Stimulated activated effector memory CD8-positive, alpha-beta T cell treated with anti-CD3 and anti-CD28 coated beads, Interleukin-12 subunit alpha, Interleukin-12 subunit beta, amount 100 ng/mL, for 72 hours (primary cell): ENCODE measurements at places on chromosomes 4 and X.

- DNase-seq: no peak
Measured at GRCh38 chr4:82560853-82561785, 669 bp downstream of the TMEM150C start.

- no peak for DNase-seq
Measured at GRCh38 chrX:99394456-99394855, 1015.6 kb downstream of the PCDH19 start.

DNA sequence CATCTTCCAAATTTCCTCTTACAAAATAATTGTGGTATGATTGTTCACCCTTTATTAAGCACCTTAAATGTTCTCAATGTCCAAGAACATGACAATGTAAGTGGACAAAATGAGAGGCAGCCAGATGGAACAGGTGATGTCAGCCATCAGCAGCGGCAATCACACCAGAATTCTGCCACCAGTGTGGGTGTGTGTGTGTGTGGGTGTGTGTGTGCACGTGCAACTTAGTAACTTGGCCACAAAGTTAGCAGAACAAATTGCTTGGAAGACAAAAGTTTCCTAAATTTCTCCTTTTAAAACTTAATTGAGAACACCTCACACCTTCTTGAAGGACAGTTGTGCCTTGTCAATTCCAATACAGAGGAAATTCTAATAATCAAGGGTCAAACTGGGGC is 18.7 kb downstream of the LNX1 start:
- no peak for DNase-seq

GRCh38 chr4:63919636-63920365 is 489.4 kb downstream of the TECRL start:
- DNase-seq: no peak

DNA sequence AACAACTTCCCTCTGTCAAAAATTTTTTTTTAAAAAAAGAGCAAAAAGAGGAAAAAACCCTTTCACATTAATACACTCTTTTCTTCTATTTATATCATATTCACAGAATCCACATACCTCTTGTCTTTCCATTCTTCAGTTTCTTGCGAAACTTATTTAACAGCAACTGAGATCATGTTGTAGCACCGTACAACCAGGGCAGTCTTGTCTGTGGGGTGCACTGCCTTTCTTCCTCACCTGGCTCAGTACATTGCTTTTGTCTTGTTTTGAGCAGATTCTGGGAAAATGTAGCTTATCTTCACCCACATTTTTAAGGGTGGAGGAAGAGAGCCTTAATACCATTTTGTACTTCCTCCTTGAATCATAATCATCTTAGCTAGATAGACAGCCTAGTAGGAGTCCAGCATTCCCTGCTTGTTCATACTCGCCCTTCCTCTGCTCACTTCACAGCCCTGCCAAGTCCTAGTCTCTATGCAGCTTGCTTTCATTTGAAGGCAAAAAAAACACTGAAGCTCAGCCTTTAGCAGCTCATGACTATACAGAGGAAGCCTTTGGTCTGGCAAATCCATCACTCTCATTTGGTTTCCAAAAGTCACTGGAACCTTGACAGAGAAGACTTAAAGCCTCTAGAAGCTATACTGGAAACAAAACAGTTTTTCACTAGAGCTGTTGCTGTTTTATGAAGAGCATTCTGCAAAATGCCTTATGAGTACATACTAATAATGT is 140.6 kb upstream of the BANK1 start:
- no peak for DNase-seq

DNA sequence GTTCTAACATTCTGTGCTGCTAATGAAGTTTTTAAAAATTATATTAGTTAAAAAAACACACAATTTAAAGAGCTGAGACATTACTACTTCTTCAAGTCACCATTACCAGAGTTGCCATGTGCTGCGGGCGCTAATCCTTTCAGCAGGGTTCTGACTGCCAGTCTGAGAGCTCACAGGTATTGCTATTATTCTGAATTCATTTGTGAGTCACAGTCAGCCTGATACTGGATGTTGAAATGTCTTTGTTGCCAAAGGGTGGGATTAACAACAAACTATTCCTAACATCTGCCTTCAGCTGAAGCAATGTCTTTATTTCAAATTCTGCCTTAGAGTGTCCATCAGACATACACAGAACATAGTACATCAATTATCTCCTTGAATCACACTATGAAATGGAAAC is 197.1 kb upstream of the FGF13 start:
- DNase-seq: no peak

DNA sequence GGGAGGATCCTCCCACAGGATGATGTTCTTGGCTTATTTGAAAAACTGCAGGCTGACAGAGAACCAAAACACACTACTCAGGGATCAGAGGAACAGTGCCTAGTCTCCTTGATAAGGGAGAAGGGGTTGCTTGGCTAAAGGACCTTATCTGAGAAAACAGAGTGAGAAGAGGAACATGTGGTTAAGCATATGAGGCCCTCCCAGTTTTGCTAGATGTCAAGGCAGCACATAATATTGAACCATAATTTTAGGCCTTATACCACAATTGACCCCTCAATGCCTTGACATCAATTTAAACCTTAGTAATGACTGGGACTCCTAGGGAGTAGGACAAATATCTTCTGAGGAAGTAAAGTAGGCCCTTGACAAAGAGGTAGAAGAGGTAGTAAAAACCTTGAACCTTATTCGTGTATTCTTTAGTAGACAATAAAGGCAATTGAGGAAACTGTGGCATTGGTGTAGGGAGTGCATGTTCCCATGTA is 79.3 kb downstream of the TEX13C start:
- no peak for DNase-seq

DNA sequence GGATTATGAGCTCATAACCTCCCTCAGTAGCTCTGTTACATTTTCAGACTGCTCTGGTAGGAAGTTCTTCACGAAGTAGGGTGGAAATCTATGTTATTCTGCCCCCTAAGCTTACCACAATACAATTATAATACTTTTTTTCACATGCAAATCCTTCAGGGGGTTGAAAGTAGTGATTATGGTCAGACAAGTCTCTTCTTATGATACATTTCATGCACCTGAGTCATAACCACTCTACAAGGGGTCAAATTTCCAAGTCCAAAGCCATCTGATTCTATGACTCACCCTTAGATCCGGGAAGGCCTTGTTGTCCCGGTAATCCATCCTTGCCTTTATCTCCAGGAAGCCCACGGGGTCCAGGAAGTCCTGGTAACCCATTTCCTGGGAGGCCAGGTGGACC is 95.2 kb downstream of the ATG4A start:
- no peak for DNase-seq

DNA sequence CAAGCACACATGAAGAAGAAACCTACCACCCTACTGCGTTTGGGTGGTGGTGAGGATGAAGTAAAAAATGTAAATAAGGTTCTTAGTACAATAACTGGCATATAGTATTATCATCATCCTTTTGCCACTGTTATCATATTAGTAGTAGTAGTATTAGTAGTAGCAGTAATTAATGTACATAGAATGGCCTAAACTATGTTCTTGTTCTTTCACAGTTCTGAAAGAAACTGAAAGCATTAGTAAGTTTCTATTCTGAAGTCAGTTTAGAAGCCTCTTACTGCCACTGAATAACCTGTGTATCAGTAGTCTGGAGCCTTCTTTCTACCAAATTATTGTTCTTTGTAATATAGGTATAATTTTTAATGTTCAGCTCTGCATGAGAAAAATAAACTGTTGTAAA is 21.0 kb downstream of the COL4A6 start:
- DNase-seq: no peak

DNA sequence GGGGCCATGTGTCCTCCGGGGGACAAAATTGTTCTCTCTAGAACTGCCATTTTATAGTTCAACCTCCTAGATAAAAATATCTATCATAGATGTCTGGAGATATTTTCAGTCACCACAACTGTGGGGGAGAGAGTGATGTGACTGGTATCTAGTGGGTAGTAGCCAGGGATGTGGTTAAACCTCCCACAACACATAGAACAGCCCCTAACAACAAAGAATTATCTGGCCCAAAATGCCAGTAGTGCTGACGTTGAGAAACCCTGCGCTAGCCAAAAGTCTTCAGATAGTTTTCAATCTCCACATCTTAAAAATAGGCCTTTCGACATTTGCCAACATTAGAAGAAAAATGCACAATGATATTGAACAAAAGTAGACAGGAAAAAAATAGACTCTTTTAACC is 19.0 kb upstream of the SUPT20HL2 start:
- no peak for DNase-seq

DNA sequence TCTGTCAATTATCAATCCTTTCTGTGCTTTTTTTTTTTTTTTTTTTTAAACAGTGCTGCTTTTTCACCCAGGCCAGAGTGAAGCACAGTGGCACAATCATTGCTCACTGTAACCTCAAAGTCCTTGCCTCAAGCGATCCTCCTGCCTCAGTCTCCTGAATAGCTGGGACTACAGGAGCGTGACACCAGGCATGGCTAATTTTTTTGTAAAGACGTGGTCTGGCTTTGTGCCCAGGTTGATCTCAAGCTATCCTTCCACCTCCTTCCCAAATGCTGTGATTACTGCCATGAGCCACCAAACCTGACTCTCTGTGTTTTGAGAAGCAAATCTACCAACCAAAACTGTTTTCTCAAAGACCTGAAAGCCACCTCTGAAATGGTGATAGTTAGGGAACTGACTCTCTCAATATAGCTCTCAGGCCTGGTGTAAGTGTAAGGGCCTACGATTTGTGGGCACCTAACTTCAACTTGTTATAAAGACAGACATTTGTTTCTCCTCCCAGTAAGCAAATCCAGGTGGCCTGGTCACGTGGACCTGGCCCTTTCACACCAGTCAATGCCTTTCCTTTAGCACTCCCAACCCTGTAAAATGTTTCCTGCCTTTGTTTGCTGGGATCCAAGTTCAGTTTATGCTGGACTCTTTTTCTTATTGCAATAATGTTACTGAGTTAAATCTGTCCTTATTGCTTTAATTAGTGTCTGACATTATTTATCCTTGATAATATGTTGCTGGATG is 2015.9 kb downstream of the PCDH7 start:
- no peak for DNase-seq

DNA sequence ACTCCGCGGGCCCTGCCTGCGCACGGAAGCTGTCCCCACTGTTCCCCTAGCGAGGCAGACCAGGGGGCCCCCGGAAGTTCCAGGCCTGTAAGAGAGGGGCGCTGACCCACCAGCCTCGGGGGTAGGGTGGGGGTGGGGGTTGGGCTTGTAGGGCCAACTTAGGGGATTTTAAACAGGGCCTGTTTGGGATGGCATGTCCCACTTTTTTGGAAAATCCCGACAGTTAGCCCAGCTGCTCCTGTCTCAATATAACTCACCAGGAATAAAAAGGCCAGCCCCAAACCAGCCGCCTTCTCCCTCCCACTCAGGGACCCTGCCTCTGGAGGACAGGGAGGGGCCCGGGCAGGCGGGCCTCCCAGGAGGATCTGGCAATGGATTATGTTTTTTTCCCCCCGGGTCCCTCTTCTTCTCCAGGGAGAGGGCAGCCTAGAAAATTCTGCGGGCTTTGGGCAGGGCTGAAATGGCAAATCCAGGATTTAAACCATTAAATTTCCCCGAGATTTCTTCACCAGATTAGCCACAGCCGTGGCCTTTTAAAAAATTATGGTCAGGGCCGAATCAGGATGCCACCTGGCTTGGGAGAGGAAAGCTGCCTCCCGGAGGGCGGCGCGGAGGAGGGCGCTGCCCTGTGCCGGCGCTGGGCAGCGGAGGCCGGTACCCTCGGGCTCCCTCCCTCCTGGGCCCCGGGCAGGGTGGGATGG is 957 bp downstream of the PPP2R2C start:
- no peak for DNase-seq

- no peak for DNase-seq
Measured at GRCh38 chr4:148030193-148030873, 298.4 kb downstream of the ARHGAP10 start.

DNA sequence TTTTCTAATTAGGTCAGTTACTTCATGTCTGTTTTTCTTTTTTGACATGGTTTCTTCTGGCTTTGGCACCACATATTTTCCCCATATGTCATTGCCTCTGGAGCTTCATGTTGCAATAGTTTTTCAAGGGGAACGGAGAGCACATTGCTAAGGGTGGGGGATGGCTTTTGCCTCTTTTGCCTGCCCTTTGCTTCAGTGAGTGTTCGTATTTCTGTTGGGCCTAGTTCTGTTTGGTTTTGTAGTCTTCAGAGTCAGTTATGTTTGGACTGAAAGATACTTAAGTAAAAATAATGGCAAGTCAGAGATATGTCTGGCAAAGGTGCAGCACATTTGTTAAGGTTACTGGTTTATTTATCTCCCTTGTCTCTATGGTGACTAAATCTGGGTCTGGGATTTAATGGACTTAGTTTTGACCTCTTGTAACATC is 29.1 kb downstream of the FHL1 start:
- no peak for DNase-seq

- DNase-seq: no peak
Measured at GRCh38 chr4:33226133-33226532, 2506.0 kb downstream of the PCDH7 start.

GRCh38 chr4:89331686-89332544 is 24.3 kb upstream of the GPRIN3 start:
- no peak for DNase-seq

- no peak for DNase-seq
Measured at GRCh38 chr4:153593161-153593560, 90.9 kb upstream of the TLR2 start.
